Immature natural killer cell (primary cell): ENCODE measurements at places on chromosomes 5 and 9. TPM values are rescaled to one million over a fixed set of nuclear protein-coding genes. Genes with fewer than 3 reads are reported as not detected.

Gene QSOX2
- 0.59 TPM for polyA plus RNA-seq

Gene MINAR2
- polyA plus RNA-seq, result not detected

Gene EGFLAM
- polyA plus RNA-seq, result not detected

Gene BARHL1
- polyA plus RNA-seq, result not detected

Gene OMD
- 0.09 TPM for polyA plus RNA-seq

Gene CDH9
- polyA plus RNA-seq, result not detected

GRCh38 chr5:39816866-39817265 lies 392.1 kb upstream of the DAB2 start:
- no peak for DNase-seq

DNA sequence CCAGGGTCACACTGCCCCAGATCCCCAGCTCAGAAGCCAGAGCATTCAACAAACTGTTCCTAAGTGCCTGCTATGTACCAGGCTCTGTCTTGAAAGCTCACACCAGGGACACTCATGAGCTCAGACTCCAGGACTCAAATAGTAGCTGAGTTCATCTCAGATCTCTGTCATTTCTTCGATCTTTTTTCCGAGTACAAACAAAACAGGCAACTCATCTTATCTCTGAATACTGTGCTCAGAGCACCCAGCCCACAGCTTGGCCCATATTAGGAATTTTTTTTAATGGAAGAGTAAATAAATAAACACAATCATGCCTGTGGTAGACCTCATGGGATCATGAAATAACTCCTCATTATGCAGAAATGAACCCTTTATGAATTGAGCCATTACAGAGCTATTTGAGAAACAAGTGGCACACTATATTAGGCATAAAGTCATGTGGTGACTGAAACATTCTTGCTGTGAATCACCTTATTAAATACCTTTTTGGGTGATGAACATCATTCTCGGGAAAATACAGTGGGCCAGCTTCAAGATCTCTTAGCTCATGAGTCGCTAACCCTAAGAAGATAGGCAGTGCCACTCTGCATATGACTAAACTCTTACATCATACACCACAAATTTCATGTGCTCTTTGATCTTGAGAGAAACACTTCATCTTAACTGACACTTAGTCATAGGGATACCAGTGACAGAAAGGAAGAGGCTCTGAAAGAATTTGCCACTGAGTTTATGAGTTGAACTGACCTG lies 9.9 kb downstream of the SH3RF2 start:
- no peak for DNase-seq

GRCh38 chr9:138122201-138122600 lies 244.6 kb downstream of the CACNA1B start:
- DNase-seq, result no peak

GRCh38 chr5:14206028-14206725 lies 63.0 kb downstream of the TRIO start:
- no peak for DNase-seq

DNA sequence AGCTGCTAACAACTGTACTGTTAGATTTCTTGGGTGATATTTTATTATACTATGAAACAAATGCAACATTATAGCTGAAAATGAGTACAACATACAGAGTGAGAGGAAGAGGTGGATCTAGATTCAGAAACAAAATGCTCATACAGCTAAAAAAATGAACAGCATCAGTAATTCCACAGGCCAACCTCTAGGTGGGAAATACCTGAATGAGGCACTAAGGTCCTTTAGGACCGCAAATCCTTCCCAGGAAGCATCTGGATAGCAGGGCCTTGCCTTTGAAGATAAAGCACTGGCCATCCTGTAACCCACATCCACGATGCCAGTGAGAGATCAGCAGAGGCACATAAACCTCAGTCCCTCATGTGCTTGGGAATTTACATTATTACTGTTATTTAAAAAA lies 310.8 kb downstream of the YTHDC2 start:
- no peak for DNase-seq

- DNase-seq, result no peak
Observed at GRCh38 chr5:83368835-83369234, 102.7 kb upstream of the VCAN start.

GRCh38 chr9:90037146-90037797 lies 432.5 kb downstream of the GADD45G start:
- no peak for DNase-seq

GRCh38 chr5:95027151-95027721 lies 257.7 kb downstream of the MCTP1 start:
- DNase-seq, result no peak

DNA sequence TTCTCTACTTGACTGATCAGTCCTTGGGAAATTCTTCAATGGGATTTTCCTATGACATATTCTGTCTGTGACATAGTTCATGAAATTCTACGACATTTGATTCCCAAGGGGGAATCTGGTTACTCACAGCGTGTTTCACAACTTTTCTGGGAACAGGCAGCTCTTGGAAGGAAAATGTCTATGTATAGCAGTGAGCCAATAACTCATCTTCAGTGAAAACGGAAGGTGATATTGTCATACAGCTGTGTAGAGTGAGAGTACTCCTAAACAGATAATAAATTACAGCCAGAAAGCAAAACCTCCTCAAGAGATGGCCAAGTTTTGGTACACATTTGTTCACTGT lies 91.4 kb downstream of the C9orf152 start:
- no peak for DNase-seq

DNA sequence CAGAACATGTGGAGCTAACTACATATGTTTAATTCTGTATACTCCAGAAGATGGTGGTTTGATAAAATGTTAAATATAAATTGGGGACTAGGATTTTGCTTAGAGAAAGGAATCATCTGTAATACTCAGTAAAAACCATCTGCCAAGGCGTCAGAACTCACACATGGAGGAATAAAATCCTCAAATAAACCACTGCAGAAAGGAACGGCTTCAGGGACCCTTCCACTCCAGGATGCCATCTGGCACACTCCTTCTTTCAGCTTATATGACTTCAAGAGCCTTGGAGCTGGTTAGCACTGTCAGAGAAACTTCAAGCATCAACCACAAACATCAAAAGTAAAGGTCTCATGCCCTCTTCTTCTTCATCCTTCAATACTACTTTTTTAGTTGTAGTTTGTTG lies 360.6 kb downstream of the PLK2 start:
- DNase-seq, result no peak

GRCh38 chr9:93996863-93997262 lies 41.7 kb upstream of the BARX1 start:
- no peak for DNase-seq

GRCh38 chr9:2955575-2955974 lies 111.7 kb upstream of the PUM3 start:
- no peak for DNase-seq
